Activated naive CD8-positive, alpha-beta T cell treated with anti-CD3 and anti-CD28 coated beads, Interleukin-2, amount 10 ng/mL, durations not matched to agents 7 days and 5 days (primary cell): ENCODE measurements at places on chromosomes 2 and 18. TPM values are rescaled to one million over a fixed set of nuclear protein-coding genes. Genes with fewer than 3 reads are reported as not detected.

C2orf80 gene
- total RNA-seq = not detected

LRP2 gene
- 0.40 TPM for total RNA-seq

GRCh38 chr2:143246246-143246645 is 117.0 kb downstream of the ARHGAP15 start:
- no peak overlapping the region for H3K4me3 ChIP-seq
- no peaks in the 10 kb centered on the region for H3K27me3 ChIP-seq
- peaks cover 28% of the 10 kb centered on the region for H3K36me3 ChIP-seq
- H3K4me1 ChIP-seq = peaks cover 11% of the 10 kb centered on the region
- H3K27ac ChIP-seq = no peak overlapping the region
- DNase-seq = no peak

GPAT2 gene
- total RNA-seq = 15.0 TPM

GRCh38 chr2:160042054-160042453 is 20.4 kb downstream of the PLA2R1 start:
- no peak overlapping the region for H3K4me3 ChIP-seq
- H3K27ac ChIP-seq = no peak overlapping the region
- H3K27me3 ChIP-seq = peaks cover 14% of the 10 kb centered on the region
- H3K4me1 ChIP-seq = no peaks in the 10 kb centered on the region

- peaks cover 64% of the 10 kb centered on the region for H3K4me1 ChIP-seq
- no peaks in the 10 kb centered on the region for H3K27me3 ChIP-seq
- no peak for DNase-seq
- H3K27ac ChIP-seq = no peak overlapping the region
- no peak overlapping the region for H3K4me3 ChIP-seq
Observed at GRCh38 chr2:168462543-168463045, 6.5 kb downstream of the CERS6 start.

DNA sequence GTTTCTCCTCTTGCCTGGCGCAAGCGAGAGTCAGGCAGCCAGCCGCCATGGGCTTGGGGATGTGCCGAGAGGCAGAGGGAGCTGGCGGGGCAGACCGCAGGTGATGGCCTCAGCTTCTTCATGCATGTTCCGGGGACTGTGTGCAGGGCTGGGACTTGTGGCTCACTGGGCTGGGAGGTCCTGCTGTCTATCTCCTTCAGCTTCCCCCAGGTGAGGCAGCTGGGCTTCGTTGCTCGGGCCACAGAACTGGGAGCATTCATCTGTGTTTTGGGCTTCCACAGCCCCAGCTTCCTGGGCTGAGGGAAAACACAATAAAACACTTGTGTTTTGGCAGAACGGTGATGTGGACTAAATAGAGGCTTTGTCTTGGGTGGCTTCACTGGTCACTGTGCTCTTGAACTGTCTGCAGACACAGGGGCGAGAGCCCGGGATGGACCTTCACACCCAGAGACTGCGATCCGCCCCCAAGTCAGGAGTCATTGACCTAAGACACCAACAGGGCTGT is 93.5 kb downstream of the DYSF start:
- H3K4me3 ChIP-seq = no peak overlapping the region
- peaks cover 9% of the 10 kb centered on the region for H3K4me1 ChIP-seq
- H3K27ac ChIP-seq = no peak overlapping the region
- peaks cover 3% of the 10 kb centered on the region for H3K27me3 ChIP-seq

DNA sequence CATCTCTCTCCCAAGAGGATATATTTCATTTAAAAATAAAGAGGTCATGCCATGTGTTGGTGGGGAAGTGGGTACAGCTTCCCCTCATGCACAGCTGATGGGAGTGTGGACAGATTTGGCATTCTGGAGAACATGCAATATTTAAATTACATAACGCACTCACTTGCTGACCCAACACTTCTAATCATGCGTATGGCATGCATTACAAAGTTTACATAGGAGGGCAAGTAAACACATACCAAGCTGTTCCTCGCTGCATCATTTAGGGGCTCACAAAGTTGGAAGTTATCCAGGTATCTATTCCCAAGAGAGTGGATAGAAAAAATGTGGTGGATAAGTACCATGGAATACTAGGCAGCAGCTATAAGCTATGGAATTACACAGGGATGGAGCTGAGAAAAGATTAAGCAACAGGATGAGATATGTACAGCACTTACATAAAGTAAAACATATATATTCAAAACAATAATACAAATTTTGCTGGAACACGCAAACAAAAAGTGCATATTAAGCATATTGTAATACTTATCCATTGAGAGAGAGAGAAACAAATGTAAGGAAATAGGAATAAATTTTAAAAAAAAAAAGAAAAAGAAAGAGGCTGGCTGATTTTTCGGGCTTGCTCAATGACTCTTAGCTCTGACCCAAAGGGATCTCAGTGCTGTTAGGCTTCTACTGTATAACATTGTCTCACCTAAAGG is 11.0 kb downstream of the CYP1B1 start:
- no peak overlapping the region for H3K4me3 ChIP-seq
- no peak for DNase-seq
- H3K27me3 ChIP-seq = peaks cover 6% of the 10 kb centered on the region
- no peaks in the 10 kb centered on the region for H3K4me1 ChIP-seq
- no peak overlapping the region for H3K27ac ChIP-seq

SRSF7 gene
- total RNA-seq = 318 TPM

DNA sequence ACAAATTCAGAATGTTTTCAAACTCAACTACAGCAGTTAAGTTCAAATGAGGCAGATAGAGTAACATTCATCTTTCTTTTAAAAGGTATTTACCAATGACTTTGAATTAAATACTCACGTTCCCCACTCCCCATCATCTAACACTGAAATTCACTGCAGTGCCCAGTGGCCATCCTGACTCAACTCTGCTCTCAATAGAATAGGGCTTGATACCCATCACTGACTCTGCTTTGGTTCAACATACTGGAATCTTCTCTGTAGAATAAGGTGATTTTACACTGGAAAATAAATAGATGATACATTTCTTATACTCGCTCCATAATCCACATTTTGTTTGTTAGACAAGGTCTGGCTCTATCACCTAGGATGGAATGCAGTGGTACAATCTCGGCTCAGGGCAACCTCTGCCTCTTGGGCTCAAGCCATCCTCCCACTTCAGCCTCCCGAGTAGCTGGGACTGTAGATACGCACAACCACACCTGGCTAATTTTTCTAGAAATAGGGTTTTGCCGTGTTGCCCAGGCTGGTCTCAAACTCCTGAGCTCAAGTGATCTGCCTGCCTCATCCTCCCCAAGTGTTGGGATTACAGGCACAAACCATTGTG is 66.4 kb downstream of the PRPF40A start:
- H3K4me1 ChIP-seq = no peaks in the 10 kb centered on the region
- no peak for DNase-seq

DNA sequence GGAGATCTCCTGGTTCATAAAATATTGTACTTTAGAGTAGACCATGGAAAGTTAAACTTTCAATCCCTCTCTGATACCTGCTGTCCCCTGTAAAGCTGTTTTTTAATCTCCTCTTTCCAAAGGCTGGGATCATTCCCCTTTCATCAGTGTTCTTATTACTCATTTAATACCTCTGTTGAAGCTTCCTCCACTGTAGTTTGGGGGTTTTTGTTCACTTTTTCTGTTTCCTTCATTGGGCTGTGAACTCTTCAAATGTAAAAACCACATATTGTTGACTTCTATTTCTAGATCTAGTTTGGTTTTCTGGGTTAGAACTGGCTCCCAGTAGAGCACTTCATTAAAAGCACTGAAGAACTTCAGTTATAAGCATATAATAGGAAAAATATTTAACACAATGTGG is 598.1 kb downstream of the RNF144A start:
- peak overlapping the region; percentile 56 for H3K4me3 ChIP-seq
- H3K36me3 ChIP-seq = peaks cover 38% of the 10 kb centered on the region
- peak overlapping the region; percentile 84 for H3K27ac ChIP-seq
- DNase-seq = no peak
- no peaks in the 10 kb centered on the region for H3K27me3 ChIP-seq
- H3K4me1 ChIP-seq = peaks cover 35% of the 10 kb centered on the region

DNA sequence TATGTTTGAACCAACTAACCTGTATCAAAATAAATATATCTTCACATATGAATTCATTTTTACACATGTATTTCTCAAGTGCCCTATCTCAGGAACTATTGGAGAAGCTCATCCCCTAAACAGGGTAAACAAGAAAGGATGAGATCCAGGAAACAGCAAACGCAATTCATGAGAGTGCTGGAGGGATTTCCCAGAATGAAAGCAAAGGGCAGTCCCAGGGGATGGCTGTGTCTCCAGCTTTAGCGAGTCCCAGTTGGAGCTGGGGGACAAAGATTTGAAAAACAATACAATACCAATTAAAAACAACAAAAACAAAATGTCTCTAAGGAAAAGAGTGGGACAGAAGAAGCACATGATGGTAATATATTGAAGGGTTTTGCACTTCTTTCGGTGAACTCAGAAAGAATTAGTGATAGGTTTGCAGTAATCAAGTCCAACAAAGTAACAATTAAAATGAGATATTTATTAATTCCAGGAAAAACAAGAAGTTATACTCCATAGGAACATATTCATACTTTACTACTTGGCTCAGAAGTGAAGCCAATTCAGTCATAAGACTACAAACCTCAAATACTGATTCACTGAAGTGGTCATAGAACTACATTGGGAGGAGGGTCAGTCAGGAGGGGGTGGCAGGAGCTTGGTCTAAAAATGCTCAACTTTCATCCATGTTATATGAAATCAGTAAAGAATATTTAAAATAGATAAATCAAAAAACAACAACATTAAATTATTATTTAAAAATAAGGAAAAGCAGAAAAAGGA is 73.1 kb upstream of the PDE1A start:
- H3K27ac ChIP-seq = no peak overlapping the region
- no peaks in the 10 kb centered on the region for H3K27me3 ChIP-seq
- H3K4me3 ChIP-seq = no peak overlapping the region
- no peaks in the 10 kb centered on the region for H3K4me1 ChIP-seq
- no peak for DNase-seq
- H3K36me3 ChIP-seq = no peaks in the 10 kb centered on the region

ZNF516 gene
- 8.0 TPM for total RNA-seq

ANKRD23 gene
- 16.5 TPM for total RNA-seq

TTN gene
- total RNA-seq = 13.5 TPM

DNA sequence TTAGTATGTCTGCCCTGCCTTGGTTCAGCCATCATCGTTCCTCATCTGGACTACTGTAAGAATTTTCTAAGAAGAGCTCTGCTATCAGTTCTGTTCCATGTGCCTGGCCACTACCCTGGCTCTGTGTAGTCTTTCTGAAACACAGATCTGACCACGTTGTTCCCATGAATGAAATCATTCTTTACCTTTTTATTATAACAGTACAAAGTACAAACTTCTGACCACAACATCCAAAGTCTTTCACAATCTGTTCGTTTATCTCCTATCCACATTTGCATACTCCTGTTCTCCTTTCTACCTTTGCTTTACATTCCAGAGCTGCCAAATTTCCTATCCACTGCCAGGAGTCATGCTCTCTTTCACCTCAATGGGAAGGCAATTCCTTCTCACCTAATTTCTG is 284.6 kb upstream of the LRP1B start:
- no peaks in the 10 kb centered on the region for H3K27me3 ChIP-seq
- H3K27ac ChIP-seq = no peak overlapping the region
- H3K4me3 ChIP-seq = no peak overlapping the region
- DNase-seq = no peak
- H3K36me3 ChIP-seq = no peaks in the 10 kb centered on the region

- no peak for DNase-seq
- H3K4me3 ChIP-seq = no peak overlapping the region
- no peaks in the 10 kb centered on the region for H3K4me1 ChIP-seq
- no peaks in the 10 kb centered on the region for H3K27me3 ChIP-seq
- no peak overlapping the region for H3K27ac ChIP-seq
Observed at GRCh38 chr18:43882358-43883055, 605.2 kb upstream of the SYT4 start.

RNF149 gene
- 90.1 TPM for total RNA-seq

FANCL gene
- 12.2 TPM for total RNA-seq

CIB4 gene
- not detected for total RNA-seq

- H3K27ac ChIP-seq = no peak overlapping the region
- no peak overlapping the region for H3K4me3 ChIP-seq
- peaks cover 5% of the 10 kb centered on the region for H3K27me3 ChIP-seq
- no peaks in the 10 kb centered on the region for H3K36me3 ChIP-seq
- no peak for DNase-seq
- H3K4me1 ChIP-seq = no peaks in the 10 kb centered on the region
Observed at GRCh38 chr18:76318607-76319006, 176.4 kb downstream of the ZNF516 start.

COPS7B gene
- total RNA-seq = 43.8 TPM

REEP1 gene
- total RNA-seq = not detected

DNA sequence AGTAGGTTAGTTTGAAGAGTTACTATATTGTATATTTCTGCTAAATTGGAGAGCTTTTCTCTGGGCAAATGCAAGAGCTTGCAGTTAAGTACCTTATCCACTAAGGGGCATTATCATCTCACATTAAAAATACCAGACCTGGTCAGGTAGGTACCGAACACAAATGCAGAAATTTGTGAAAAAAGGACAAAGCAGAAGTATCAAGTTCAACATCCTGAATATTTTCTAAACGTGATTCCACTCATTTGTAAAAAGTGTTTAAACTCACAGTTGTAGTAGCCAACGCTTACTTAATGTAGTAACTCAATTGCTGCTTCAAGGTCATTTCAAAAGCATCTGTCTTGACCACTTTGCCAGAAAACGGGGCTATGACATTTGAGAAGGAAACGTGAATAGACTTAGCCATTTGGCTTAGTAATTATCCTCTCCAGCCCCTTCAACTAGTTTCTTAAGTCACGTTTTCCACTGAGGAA is 52.1 kb downstream of the CYRIA start:
- DNase-seq = no peak
- H3K4me1 ChIP-seq = peaks cover 4% of the 10 kb centered on the region

UNC50 gene
- total RNA-seq = 34.9 TPM

GRCh38 chr18:10190564-10190963 is 263.9 kb upstream of the APCDD1 start:
- H3K4me1 ChIP-seq = no peaks in the 10 kb centered on the region
- no peak for DNase-seq
- H3K4me3 ChIP-seq = no peak overlapping the region

DNA sequence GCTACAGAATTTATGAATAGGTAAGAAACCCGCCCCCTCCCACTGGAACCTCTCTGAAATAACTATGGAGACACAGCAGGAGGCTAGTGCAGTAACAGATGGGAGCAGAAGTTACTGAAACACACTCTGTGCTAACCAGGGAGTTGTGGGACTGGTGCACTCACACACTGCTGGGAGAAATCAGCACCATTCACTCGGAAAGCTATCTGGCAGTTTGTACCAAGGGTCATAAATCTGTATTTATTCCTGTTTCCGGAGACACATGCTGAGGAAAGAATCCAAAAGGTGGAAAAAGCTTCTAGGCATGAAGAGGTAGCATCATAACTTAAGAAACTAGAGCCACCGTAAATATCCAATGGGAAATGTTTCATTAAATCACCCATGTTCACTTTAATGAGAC is 39.9 kb downstream of the TGFA start:
- no peaks in the 10 kb centered on the region for H3K27me3 ChIP-seq
- no peak overlapping the region for H3K27ac ChIP-seq
- H3K4me3 ChIP-seq = no peak overlapping the region
- H3K4me1 ChIP-seq = peaks cover 14% of the 10 kb centered on the region
- H3K36me3 ChIP-seq = no peaks in the 10 kb centered on the region
- DNase-seq = no peak

GRCh38 chr2:178306352-178307073 is 112.2 kb downstream of the OSBPL6 start:
- peaks cover 9% of the 10 kb centered on the region for H3K27me3 ChIP-seq
- H3K36me3 ChIP-seq = no peaks in the 10 kb centered on the region
- DNase-seq = peak; percentile 32
- no peak overlapping the region for H3K27ac ChIP-seq

- no peak for DNase-seq
- H3K4me3 ChIP-seq = no peak overlapping the region
- H3K4me1 ChIP-seq = no peaks in the 10 kb centered on the region
Observed at GRCh38 chr18:42654556-42654955, 460.9 kb downstream of the RIT2 start.
